ENCODE measurements at places on chromosomes 16 and 17. TPM values are rescaled to one million over a fixed set of nuclear protein-coding genes. Genes with fewer than 3 reads are reported as not detected.

Gene AIPL1
- not detected for total RNA-seq

Gene MLX
- 38.7 TPM for total RNA-seq

- no peak for DNase-seq
These were observed 130.6 kb downstream of the NLK start for GRCh38 chr17:28173031-28173561.

DNA sequence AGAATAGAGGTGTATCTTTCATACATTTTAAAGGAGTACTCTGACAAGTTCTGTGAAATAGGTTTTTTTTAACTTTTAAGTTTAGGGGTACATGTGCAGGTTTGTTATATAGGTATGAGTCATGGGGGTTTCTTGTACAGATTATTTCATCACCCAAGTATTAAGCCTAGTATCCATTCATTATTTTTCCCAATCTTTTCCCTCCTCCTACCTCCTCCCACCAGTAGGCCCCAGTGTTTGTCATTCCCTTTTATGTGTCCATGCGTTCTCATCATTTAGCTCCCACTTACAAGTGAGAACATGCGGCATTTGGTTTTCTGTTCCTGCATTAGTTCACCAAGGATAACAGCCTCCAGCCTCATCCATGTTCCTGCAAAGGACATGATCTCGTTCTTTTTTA is 175.5 kb downstream of the CYB561 start:
- no peak for DNase-seq

GRCh38 chr17:31489295-31490018 is 98.0 kb downstream of the RAB11FIP4 start:
- DNase-seq, result peak; percentile 66

Gene HBA2
- 33.9 TPM for total RNA-seq

Gene CNEP1R1
- 19.4 TPM for total RNA-seq

DNA sequence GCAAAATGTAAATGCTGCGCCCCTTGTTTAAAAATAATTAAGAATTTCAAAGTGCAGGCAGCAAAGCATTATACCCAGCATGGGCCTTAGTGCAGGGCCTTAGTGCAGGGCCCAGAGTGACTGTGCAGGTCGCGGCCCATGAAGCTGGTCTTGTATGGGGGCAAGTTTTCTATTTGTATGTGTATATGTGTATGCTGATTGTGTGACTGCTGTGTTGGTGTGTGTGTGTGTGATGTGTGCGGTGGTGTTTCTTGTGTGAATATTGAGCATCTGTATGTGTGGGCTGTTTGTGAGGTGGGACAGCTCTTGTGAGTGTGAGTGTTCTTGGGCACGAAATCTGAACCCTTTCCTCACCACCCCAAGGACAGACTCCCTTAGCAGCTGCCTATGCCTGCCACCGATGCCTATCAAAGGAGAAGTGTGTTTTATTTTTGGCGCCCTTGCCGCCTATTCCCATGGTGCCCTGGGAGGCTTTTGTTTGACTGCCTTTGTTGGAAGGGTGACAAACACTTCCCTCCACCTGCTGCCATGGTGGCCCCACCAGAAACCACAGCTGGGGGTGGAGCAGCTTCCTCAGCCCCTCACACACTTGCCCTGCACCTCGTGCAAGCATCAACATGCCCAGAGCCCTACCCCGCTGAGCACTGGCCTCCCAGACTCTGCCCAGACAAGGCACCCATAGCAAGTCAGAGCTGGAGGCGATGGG is 18.0 kb downstream of the CCR7 start:
- DNase-seq, result peak; percentile 14

DNA sequence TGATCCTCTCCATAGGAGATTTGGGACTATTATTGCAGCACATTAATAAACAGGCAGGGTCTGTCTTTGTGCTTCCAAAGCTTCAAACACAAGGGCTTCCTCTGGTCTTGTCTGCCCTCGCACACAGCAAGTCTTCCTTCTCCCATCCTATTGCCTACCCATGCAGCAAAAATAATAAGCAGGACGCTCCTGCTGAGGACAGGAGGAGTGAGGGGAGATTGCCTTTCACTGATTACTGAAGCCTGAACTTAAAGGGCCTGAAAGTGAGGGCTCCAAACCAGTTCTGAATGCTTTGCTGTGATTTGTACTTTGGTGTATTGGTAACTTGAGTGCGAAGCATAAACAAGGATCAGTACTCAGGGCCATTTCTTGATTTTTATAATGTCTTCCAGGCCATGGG is 197.6 kb upstream of the XYLT1 start:
- DNase-seq, result peak; percentile 61

GRCh38 chr16:81313701-81314602 is 810 bp upstream of the GAN start:
- no peak for DNase-seq

DNA sequence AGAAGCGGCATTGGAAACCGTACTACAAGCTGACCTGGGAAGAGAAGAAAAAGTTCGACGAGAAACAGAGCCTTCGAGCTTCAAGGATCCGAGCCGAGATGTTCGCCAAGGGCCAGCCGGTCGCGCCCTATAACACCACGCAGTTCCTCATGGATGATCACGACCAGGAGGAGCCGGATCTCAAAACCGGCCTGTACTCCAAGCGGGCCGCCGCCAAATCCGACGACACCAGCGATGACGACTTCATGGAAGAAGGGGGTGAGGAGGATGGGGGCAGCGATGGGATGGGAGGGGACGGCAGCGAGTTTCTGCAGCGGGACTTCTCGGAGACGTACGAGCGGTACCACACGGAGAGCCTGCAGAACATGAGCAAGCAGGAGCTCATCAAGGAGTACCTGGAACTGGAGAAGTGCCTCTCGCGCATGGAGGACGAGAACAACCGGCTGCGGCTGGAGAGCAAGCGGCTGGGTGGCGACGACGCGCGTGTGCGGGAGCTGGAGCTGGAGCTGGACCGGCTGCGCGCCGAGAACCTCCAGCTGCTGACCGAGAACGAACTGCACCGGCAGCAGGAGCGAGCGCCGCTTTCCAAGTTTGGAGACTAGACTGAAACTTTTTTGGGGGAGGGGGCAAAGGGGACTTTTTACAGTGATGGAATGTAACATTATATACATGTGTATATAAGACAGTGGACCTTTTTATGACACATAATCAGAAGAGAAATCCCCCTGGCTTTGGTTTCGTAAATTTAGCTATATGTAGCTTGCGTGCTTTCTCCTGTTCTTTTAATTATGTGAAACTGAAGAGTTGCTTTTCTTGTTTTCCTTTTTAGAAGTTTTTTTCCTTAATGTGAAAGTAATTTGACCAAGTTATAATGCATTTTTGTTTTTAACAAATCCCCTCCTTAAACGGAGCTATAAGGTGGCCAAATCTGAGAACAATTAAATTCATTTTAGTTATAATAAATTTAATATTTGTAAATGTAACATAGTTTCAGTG is 1.7 kb downstream of the HEXIM1 start:
- DNase-seq, result peak; percentile 86

DNA sequence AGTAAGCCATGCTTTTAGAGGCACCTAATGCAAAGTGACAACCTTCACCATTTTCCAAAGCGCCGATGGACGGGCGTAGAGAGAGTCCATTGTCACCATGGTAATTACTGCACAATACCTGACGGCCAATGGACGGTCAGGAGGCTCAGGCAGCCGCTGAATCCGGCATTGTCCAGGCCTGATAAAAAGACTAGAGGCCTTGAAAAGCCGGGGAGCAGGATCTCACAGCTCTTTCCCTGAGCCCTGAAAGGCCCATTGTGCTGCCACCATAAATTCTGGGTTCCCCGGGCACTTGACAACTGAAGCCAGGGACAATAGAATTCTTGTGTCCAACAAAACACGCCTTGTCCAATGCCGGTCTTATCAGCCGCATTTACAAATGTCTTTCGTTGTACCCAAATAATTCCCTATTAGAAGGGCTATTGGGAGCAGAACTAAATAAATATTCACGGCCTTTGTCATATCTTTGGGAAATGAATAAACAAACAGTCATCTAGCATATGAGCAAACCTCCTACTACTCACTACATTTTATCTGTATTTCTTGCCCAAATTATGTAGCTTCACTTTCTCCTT is 62.4 kb downstream of the CDH11 start:
- no peak for DNase-seq

DNA sequence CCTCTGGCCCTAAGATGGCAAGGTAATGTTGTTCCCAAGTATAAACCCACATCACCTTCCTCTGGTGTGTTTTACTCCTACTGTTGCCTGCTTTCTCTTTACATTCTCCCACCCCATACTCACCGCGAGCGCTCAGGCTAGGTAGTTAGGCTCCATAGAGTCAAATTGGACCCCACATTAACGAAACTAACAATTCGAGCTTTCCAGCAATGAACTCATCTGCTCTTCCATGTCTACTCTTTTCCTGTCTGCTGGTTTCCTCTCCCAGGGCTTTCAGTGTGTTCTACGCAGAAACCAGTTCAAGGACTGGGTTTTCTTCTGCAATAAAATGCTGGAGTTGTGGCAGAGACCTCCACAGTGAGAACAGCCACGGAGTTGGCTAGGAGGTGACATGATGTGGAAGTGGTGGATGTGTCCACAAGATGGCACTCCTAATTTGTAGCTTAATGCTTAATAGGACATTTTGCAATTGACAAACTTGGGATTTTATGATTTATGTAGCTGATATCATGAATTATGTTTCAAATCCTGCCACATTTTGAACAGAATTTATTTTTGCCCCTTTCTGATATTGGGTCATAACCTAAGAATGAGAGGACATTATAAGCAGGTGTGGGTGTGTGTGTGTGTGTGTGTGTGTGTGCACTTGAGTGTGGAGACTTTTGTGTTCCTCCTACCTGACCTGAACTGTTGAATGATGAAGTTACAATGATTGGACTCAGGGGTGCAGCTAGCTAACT is 2.2 kb upstream of the UQCRC2 start:
- no peak for DNase-seq

Gene CHD3
- 94.6 TPM for total RNA-seq

DNA sequence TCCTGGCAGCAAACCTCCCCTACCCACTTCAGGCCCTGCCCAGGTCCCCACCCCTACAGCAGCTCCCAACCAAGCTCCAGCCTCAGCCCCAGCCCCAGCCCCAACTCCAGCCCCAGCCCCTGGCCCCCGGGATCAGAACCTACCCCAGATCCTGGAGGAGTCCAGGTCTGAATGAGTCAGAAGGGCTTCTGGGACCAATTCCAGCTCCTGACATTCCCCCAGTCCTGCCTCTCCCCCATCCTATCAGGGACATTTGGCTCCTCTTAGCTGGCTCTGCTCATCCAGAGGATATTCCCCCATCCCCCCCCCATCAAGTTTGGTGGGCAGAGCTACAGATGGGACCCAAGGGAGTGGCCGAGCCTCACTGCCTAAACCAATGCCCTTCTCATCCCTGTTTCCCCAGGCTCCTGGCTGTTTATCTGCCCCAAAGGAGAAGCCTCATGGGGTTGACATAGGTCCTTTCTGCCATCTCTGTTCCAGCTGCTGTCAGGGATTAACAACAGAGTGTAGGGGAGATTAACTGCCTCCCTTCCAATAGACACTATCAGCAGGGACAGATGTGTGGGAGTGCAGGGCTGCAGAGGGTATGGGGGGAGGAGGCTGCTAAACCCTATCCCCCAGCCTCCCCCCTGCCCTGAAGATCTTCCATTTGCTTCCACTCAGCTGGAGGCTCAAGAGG is 16.5 kb downstream of the CNTNAP1 start:
- no peak for DNase-seq

Gene SLC46A1
- total RNA-seq, result 14.7 TPM

- peak; percentile 72 for DNase-seq
These were observed 3.4 kb downstream of the SGCA start for GRCh38 chr17:50169121-50169764.

- DNase-seq, result no peak
These were observed 13.5 kb downstream of the ANKRD11 start for GRCh38 chr16:89476811-89477261.

GRCh38 chr17:4616476-4616875 is 25.0 kb downstream of the ALOX15 start:
- DNase-seq, result peak; percentile 10

DNA sequence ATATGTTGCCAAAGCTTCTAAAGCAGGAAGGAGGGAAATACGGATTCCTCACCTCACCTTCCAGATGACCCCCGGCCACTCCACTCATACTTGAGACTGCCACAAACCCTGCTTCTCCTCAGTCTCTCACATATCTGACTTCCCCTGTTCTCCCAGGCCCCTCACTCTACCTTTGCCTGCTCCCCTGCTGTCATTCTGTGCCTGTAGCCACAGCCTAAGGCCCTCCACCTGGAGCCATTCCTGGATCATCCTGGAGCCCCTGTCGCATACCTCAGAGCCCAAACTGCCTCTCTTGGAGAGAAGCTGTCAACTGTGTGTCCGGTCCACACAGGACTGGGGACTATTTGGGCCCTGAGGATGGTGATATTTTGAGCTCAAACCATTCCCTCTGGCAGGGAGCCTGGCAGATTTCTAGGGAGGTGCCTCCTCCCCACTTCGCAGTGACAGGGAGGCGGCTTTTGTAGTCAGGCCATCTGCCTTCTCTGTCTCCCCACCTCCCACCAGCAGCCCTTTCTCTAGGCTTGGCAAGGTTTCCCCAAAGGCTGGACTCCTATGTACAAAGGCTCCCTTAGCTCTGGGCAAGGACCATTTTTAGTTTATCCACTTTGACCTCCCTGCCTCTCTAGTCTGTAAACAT is 2.3 kb upstream of the MED24 start:
- DNase-seq, result no peak

DNA sequence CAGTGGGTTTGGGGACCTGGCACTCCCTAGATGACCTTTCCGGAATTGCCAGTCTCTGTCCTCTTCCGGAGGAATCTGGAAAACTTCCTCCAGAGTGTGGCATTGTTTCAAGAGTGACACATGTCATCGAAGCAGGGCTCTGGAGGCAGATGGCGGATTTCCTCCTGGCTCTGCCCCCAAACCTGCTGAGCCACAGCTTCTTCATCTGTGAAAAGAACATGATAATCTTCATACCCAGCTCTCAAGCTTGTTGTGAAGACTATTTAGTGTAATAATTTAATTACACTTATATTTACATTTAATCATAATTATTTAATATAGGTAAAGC is 19.7 kb upstream of the TEX2 start:
- DNase-seq, result no peak

- no peak for DNase-seq
These were observed 164.8 kb upstream of the DYNLRB2 start for GRCh38 chr16:80375973-80376372.

- DNase-seq, result no peak
These were observed 265.8 kb upstream of the TNRC6C start for GRCh38 chr17:77692571-77693161.

GRCh38 chr16:56191835-56192634 is 746 bp downstream of the GNAO1 start:
- no peak for DNase-seq

DNA sequence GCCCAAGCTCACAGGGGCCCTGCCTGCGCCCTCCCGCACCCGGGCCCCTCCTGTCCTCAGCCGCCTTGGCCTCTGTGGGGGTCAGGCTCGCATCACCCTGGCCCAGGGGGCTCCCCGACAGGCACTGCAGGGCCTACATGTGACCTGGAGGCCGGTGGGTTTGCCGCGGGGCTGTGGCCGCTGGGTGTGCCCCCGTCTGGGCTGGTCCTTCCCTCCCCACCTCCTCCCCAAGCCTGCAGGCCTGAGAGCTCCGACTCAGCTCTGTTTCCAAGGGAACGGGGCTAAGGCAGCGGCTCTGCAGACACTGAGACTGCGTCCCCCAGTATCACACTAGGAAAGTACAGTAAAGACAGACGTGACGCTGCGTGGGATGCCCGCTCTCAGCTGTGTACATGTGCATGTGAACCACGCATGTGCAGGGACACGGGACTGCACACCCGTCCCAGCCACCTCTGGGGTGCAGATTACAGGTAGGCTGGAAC is 16.5 kb upstream of the WDR45B start:
- DNase-seq, result peak; percentile 70

Gene INTS2
- 13.4 TPM for total RNA-seq

All from kidney (tissue), 22 donors.